ENCODE measurements at places on chromosomes 13 and 19.

DNA sequence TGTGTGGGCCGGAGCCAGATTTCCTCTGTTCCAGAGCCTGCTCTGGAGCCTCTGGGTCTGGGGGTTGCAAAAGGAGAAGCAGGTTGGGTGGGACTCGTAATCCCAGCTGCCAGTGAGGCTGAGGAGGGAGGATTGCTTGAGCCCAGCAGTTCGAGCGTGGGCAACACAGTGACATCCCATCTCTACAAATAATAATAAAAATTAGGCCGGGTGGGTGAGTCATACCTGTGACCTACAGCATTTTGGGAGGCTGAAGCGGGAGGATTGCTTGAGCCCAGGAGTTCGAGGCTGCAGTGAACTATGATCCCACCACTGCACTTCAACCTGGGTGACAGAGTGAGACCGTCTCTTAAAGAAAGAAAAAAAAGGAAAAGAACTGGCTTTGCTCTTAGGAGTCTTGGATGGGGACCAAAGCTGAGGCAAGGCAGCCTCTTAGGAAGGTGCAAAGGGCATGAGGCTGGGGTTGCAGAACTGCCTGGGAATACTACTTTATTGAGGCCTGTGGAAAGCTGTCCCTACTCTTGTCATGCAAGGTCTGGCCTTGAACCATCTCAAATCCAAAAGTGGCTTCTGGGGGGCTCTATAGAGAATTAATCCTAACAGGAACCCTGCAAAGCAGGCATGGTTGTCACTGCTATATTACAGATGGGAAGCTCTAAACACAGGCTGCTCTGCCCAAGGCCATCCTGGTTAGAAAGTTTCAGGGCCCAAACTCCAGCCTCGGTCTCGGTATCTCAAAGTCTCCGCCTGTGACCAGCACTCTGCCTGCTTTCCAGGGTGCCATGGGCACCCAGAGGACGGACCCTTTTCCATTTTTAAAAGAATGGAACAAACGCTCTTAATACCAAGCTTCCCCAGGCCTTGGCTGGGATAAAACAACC lies 880 bp upstream of the C19orf12 start:
- no peak for DNase-seq

DNA sequence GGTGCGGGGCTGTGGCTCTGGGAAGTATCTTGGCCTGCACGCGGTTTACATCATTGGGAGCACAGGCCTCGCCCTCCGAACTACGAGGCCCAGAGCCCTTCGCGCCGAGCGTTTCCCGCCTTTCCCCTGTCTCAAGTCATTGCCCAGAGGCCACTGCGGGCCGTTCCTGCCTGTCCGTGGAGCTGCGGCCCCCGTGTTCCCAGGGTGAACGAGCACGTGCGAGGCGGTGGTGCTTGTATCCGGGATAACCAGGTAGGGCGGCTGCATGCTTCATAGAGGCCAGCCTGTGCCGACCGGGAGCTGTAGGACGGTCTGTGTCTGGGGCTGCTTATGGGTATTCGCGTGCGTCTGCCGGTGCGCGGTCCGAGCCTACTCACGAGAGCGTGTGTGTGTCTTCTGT lies 32.5 kb downstream of the ZNF527 start:
- DNase-seq: peak; percentile 11

- no peak for DNase-seq
Measured at GRCh38 chr13:94247890-94248289, 231.6 kb downstream of the DCT start.

GRCh38 chr13:21051675-21052074 lies 9.7 kb downstream of the LATS2 start:
- no peak for DNase-seq

DNA sequence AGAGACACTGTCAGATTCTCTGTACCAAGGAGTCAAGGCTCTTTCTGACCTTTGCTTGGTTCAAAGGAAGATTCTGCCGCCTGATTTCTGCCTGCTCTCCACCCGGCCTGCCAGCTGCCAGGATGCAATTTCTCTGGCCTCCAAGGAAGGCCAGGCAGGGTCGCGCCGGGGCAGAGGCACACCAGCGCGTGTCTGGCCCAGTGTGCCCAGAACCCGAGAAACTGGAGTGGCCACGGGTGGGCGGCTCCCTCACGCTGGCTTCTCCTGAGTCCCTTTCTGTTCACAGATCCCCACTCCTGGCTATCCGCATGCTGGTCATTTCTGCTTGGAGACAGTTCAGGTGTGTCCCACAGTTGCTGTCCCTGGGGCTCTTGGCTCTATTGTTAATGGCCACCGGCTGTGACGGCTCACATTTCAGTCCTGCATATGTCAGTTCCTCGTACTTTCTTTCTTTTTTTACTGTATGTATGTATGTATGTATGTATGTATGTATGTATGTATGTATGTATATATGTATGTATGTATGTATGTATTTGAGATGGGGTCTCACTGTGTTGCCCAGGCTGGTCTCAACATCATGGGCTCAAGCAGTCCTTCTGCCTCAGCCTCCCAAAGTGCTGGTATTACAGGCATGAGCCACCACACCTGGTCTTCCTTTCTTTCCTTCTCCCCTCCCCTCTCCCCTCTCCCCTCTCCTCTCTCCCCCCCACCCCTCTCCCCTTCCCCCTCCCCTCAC lies 16.9 kb downstream of the TMPRSS9 start:
- DNase-seq: no peak

GRCh38 chr13:52736891-52737290 lies 2.7 kb downstream of the CNMD start:
- DNase-seq: no peak

GRCh38 chr13:60654415-60654814 lies 257.4 kb downstream of the TDRD3 start:
- DNase-seq: peak; percentile 49

GRCh38 chr13:71360041-71360440 lies 507.0 kb downstream of the DACH1 start:
- no peak for DNase-seq

DNA sequence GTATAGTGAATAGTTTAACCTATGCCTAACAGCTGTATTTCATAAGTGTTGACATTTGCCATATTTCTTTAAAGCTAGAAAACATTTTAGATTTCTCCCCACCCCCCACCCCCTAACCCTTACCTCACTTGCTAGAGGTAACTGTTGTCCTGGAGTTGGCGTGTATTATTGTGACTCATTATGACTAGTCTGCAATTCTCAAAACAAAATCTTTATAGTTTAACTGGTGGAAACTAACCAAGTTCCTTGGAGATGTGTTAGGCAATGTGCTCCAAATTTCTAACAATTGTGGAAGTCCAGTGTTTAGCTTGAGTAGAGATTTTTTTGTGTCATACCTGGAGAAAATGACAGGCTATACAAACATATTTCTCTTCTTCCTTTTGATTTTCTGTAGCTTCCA lies 38.0 kb downstream of the KCTD4 start:
- no peak for DNase-seq

- no peak for DNase-seq
Measured at GRCh38 chr13:50844084-50844875, 788 bp upstream of the DLEU7 start.

DNA sequence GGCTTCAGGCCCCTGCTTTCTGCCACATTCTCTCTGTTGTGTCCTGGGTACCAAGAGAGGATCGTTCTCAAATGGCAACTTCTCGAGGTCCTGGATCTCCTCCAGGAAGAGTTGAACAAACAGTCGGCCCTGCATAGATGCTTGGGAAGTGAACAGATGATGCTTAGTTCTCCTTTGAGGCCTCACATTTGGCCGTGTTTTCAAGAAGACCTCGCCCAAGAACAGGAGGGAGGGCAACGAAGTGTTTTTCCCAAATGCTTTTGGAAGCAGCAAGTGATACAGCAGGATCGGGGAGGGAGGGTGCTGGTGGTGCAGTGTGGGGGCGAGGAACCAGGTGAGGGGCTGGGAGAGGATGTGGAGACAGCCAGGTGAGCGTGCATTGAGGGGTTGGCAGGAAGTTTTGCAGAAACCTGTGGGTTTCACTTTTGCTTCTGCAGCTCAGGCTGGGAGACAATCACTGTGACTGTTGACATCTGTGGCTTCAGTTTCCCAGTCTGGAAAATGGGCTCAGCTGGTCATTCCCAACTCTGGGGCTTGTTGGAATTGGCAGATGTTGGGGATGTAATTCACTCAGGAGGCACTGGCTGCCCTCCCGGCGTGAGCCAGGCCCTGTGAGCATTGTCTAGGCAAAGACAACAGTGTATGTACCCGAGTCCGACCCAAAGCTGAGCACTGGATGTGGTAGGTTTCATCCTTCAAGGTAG lies 21.6 kb downstream of the MAST3 start:
- no peak for DNase-seq
